Left ventricle myocardium inferior (tissue), 1 donor: ENCODE measurements at places on chromosomes 7 and 10.
A peak's percentile ranks its signal among the peaks of the same experiment; 100 is the strongest.

GRCh38 chr10:11439523-11440053 lies 171.9 kb downstream of the USP6NL start:
- H3K4me3 ChIP-seq: no peak overlapping the region
- no peak overlapping the region for H3K27ac ChIP-seq
- no peak for DNase-seq
- no peaks in the 10 kb centered on the region for H3K4me1 ChIP-seq
- H3K27me3 ChIP-seq: peaks cover 24% of the 10 kb centered on the region

DNA sequence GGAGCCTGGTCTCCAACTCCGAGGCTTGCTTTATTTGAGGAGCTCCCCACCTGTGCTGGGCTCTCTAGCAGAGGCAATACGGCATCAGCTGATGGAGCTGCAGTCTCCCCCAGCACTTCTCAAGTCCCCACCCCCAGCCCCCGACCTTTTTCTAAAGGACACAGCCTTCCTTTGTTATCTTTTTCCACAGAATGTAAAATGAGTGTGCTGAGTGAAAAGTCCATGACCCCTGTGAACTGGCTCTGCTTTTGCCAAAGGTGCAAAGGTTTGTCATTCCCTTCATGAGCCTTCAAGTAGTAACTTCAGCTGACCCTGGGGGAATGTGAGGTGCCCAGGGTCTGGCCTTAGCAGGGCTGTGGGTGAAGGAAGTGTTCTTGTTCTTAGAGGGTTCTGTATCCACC lies 25.5 kb downstream of the LRRC4 start:
- no peak overlapping the region for H3K27ac ChIP-seq
- no peak overlapping the region for H3K4me3 ChIP-seq
- no peaks in the 10 kb centered on the region for H3K36me3 ChIP-seq
- DNase-seq: no peak
- no peaks in the 10 kb centered on the region for H3K27me3 ChIP-seq

- H3K27ac ChIP-seq: no peak overlapping the region
- no peak for DNase-seq
These were observed 5.3 kb downstream of the ZNF488 start for GRCh38 chr10:47378606-47379444.

DNA sequence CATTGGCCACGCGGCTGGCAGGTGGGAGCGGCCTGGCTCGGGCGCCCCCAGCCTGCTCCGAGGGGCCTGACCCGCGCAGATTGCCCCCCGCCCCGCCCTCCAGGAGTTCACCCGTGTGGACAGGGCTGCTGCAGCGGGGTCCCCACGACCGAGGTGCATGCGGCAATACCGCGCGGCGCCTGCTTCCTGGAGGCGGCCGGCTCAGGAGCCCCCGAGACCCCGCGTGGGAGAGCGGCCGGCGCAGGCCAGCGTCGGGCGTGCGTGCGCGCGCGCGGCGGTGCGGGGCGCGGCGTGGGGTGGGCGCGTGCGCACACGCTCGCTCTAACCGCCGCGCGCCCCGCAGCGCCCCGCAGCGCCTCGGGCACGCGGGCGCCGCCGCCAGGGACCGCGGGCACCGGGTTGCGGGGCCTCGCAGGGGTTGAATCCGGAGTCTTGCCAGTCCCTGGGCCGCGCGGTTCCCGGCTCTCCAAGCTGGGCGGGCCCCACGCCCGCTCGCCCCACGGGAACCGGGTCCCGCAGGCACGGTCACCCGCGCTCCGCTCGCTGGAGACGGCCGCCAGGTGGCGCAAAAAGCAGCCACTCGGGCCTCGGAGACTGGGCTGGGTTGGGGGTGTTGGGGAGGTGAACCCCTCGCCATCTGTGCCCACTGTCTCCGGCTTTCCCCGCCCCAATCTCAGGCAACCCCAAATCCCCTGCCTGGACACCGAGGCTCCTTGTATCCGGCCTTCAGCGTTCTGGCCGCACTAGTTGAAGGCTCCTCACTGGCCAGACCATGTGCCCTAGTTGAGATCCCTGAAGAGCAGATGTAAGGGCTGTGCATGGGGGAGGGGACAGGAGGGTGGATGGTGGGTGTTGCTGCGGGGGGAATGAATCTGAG lies 1.3 kb upstream of the ACHE start:
- H3K27ac ChIP-seq: no peak overlapping the region
- H3K4me3 ChIP-seq: peak overlapping the region; percentile 65
- no peaks in the 10 kb centered on the region for H3K36me3 ChIP-seq

DNA sequence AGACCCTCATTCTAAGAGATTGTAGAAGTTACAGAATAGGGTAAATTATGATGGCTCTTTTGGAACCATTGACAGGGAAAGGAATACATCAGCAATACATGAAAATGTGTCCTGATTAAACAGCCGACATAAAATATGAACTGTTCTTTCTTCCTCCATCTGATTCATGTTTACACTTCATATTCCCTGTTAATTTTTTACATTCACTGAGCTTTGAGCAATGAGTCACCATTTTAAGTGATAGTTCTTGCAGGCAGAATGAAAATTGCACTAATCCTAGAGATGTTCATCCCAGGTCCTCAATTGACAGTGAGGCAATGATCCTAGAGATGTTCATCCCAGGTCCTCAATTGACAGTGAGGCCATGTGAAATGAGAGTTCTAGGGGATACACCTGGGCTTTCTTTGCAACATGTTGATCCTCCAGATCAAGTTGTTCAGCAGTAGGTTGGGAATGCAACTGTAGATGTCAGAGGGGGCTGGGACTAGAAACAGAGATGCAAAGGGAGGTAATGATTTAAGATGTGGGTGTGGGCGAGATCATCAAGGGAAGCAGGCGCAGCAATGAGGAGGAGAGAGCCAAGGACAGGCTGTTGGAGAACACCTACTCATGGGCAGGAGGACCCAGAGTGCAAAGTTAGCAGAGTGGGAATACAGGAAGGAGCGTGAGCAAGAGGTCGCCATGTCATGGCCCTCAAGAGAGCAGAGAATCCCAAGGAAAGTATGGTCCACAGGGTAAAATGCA lies 138.7 kb downstream of the ZNF365 start:
- no peak overlapping the region for H3K4me3 ChIP-seq
- H3K27ac ChIP-seq: no peak overlapping the region
- peaks cover 15% of the 10 kb centered on the region for H3K27me3 ChIP-seq
- no peaks in the 10 kb centered on the region for H3K4me1 ChIP-seq

DNA sequence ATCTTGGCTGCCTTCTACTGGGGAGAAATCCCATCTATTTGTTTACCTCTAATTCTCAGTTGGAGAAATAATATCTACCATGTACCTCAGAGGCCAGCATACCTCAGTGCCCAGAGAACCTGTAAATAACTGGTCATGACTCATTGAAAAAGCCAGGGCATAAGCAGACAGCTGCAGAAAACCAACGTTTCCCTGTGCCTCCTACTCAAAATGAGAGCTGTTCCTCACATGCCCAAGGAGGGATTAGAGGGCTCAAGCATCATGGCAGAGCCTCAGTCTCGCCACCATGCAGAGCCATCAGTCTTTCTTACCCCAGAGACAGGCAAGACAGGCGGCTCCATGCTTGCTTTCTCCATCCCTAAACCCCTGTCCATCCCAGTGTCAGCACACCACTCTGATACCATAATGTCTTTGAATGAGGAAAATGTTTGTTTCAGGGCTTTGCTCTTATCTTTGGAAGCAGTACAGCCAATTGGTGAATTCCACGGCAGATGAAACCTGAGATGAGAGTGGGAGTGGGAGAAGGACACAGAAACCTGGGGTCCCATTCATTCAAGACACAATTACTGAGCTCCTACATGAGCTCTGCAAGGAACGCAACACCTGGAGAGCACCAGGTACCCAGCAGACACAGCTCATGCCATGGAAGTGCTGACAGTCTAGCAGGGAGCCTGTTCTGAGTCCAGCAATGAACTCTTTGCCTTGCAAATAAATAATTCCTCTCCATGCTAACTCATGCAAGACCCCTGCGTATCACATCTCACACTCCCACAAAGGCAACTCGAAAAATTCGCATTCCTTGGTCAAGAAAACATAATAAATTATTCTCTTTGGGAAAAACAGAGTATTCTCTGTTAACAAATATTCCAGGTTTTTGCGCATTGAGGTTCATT lies 21.1 kb downstream of the PON1 start:
- H3K36me3 ChIP-seq: no peaks in the 10 kb centered on the region
- no peaks in the 10 kb centered on the region for H3K4me1 ChIP-seq
- H3K27me3 ChIP-seq: no peaks in the 10 kb centered on the region
- no peak overlapping the region for H3K4me3 ChIP-seq

DNA sequence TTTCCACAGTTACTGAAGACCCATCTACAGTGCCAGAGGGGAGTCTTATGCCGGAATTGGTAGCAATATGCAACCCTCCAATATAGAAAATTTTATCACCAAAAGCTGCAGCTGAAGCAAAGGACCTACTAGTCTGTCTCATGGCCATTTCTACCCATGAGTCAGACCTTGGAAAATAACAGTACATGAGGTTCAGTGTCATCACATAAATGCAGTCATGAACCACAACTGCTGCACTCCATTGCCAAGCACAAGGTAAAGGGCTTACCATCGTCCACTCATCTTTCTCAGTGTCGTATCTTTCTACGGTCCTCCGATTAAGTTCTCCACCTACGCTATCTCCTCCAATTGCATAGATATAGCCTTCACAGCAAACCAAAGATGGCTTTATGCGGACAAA lies 21.8 kb downstream of the KBTBD2 start:
- DNase-seq: no peak

DNA sequence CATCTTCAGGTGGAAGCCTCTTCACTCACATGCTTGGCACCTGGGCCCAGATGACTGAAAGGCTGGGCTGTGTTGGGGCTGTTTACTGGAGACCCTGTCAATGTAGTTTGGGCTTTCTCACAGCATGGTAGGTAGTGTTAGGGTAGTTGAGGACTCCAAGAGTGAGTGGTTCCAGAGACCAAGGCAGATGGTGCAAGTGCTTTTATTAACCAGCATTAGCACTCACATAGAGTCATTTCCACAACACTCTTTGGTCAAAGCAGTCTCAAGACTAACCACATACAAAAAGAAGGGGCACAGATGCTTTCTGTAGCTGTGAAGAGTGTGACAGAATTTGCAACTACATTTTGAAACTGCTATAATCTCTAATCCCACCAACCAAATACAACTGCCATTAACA lies 135.0 kb downstream of the RTKN2 start:
- no peaks in the 10 kb centered on the region for H3K27me3 ChIP-seq
- H3K4me3 ChIP-seq: no peak overlapping the region
- DNase-seq: no peak
- peaks cover 10% of the 10 kb centered on the region for H3K4me1 ChIP-seq
- no peaks in the 10 kb centered on the region for H3K36me3 ChIP-seq

GRCh38 chr7:20158684-20159083 lies 58.5 kb downstream of the MACC1 start:
- H3K4me3 ChIP-seq: no peak overlapping the region
- no peaks in the 10 kb centered on the region for H3K27me3 ChIP-seq
- H3K27ac ChIP-seq: no peak overlapping the region

GRCh38 chr10:31278279-31278941 lies 40.6 kb upstream of the ZEB1 start:
- H3K4me1 ChIP-seq: peaks cover 12% of the 10 kb centered on the region
- H3K27me3 ChIP-seq: no peaks in the 10 kb centered on the region
- no peak for DNase-seq
- H3K4me3 ChIP-seq: no peak overlapping the region
- H3K27ac ChIP-seq: peak overlapping the region; percentile 25

- no peak for DNase-seq
- H3K36me3 ChIP-seq: no peaks in the 10 kb centered on the region
- H3K4me1 ChIP-seq: no peaks in the 10 kb centered on the region
- no peak overlapping the region for H3K27ac ChIP-seq
- H3K27me3 ChIP-seq: peaks cover 11% of the 10 kb centered on the region
These were observed 211.8 kb upstream of the FOXK1 start for GRCh38 chr7:4470246-4470645.

- H3K36me3 ChIP-seq: no peaks in the 10 kb centered on the region
- no peak overlapping the region for H3K27ac ChIP-seq
- DNase-seq: no peak
- H3K27me3 ChIP-seq: no peaks in the 10 kb centered on the region
- no peak overlapping the region for H3K4me3 ChIP-seq
These were observed 12.5 kb upstream of the KEL start for GRCh38 chr7:142974626-142975025.

DNA sequence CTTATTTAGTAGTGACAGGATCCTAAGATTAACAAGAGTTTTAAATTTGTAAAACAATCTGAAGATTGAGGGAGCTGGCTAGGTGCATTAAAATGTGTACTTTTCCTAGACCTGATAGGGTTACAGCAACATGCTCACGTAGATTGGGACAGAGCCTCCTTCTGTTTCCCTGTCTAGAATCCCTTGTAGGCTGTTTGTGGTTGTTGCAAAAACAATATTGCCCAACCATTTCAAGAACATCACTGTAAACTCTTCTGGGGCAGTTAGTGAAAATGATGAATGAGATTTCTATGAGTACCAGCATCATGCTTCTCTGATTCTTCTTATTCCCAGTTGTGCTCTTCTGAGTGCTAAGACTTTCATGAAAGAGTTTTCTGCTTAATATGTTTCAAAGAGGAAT lies 14.7 kb upstream of the CPED1 start:
- H3K27ac ChIP-seq: no peak overlapping the region
- H3K27me3 ChIP-seq: no peaks in the 10 kb centered on the region
- no peaks in the 10 kb centered on the region for H3K4me1 ChIP-seq
- DNase-seq: no peak
- H3K4me3 ChIP-seq: no peak overlapping the region
- H3K36me3 ChIP-seq: peaks cover 75% of the 10 kb centered on the region

DNA sequence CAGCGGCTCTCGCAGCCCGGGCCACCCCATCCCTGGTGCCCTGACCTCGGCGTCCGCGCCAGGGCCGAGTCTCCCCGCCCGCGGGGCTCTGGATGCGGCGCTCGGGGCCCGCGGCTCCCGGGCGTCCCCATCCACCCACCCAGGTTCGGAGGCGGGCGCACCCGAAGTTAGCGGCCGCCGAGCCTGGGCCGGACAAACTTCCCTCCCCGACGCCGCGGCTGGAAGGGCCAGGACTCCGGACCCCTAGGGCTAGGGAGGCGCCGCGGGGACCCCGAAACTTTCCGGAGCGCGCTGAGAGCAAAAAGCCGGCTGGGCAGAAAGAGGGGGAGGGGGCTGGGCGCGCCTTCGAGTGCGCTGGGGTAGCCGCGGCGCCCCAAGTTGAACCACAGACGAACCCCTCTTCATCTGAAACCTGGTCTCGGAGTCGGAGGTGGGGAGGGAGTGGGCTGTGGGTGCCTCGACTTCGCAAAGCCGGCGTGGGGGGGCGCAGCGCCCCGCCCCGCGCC lies 3.7 kb upstream of the ELFN1 start:
- peaks cover 90% of the 10 kb centered on the region for H3K27me3 ChIP-seq
- no peak for DNase-seq
- peaks cover 75% of the 10 kb centered on the region for H3K4me1 ChIP-seq
- no peaks in the 10 kb centered on the region for H3K36me3 ChIP-seq
- H3K27ac ChIP-seq: peak overlapping the region; percentile 87

DNA sequence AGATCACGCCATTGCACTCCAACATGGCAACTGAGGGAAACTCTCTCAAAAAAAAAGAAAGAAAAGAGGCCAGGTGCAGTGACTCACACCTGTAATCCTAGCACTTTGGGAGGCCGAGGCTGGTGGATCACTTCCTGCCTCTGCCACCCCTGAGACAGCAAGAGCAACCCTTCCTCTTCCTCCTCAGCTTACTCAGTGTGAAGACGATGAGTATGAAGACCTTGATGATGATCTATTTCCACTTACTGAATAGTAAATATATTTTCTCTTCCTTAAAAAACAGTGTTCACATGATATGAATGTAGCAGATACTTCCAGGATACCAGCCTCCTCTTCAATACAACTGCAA lies 2.1 kb upstream of the ZKSCAN1 start:
- peaks cover 32% of the 10 kb centered on the region for H3K4me1 ChIP-seq
- no peak for DNase-seq
- no peaks in the 10 kb centered on the region for H3K36me3 ChIP-seq
